CD4-positive, alpha-beta T cell treated with Interleukin-6 at 100 ng/mL for 8 hours (primary cell): ENCODE measurements at places on chromosomes 2 and 18.
A peak's percentile ranks its signal among the peaks of the same experiment; 100 is the strongest.

DNA sequence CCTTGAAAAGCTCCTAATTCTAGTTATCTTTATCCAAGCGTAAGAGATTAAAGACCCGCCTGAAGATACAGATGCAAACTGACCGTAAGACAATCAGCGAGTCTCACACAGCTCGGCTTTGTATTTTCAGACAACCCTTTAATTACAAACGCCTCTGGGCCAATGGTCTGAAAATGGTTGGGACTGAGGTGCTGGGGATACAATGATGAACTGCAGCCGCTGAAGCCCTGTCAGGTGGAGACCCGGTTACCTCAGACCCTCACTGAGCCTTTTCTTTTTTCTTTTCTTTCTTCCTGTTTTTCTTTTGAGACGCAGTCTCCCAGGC, 715 bp upstream of the CFAP36 start:
- peak; percentile 1 for DNase-seq

GRCh38 chr2:197168705-197169104, 141.9 kb downstream of the ANKRD44 start:
- peak; percentile 58 for DNase-seq

- DNase-seq, result no peak
These were observed 23.2 kb downstream of the KIF1A start for GRCh38 chr2:240796543-240797499.

DNA sequence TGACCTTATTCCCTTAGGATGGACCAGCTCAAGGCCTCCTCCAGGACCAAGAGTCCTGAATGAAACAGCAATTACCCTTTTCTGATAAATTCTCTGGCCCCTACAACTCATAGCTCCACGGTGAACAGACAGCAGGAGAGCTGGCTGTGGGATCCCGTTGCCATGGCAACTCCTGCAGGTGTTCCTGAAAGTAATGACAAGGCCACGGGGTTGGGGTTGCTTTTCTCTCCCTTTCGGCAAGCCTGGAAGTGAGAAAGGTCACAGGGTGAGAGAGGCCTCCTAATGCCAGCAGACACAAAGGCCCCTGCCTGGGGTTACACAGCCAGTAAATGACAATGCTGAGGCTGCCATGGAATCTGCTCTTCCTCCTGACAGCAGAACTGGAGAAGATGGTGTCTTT, 403.0 kb downstream of the NBAS start:
- no peak for DNase-seq

- DNase-seq, result no peak
These were observed 61.0 kb downstream of the LPIN1 start for GRCh38 chr2:11807156-11808015.

DNA sequence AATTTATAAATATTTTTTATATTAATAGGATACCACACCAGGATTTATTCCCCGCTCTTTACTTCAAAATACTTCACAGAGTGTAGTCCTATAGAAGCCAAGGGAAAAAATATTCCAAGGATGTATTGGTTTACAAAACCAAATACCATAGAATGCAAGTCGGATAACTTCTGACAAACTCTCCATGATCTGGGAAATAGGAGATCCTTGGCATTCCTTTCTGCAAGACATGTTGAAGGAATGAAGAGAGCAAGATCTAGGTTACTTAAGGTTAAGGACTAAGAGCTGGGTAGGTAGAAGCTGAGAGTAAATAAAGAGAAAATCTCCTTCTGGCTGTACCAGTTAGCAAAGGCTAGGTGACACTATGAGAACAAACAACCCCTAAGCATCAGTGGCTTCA, 141.2 kb downstream of the LRATD1 start:
- DNase-seq, result no peak

GRCh38 chr2:128366713-128367511, 48.2 kb upstream of the HS6ST1 start:
- no peak for DNase-seq

DNA sequence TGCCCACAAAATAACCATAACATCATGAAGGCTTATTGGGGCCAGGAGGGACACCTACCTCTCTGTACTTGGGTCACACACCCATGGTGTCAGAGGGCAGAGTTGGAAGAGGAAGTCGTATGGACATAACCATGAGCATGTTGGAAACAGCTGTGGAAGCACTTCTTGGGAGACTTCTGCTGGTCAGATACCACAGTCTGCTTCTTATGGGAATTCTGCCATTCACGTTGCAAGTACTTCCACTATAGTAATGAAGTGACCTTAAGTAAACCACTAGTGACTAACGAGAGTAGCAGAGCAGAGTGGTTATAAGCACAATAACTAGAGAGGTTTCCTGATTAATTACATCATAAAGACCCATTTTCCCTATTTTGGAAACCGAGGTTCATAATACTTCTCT, 61.1 kb upstream of the TFPI start:
- no peak for DNase-seq

- DNase-seq, result no peak
These were observed 211.5 kb downstream of the GALR1 start for GRCh38 chr18:77461062-77461688.

GRCh38 chr2:119158563-119159347, at the start of gene C1QL2:
TSS of gene C1QL2 (minus strand) at chr2:119158751. CDS start at chr2:119158269, 482 bp downstream.
- DNase-seq, result no peak

DNA sequence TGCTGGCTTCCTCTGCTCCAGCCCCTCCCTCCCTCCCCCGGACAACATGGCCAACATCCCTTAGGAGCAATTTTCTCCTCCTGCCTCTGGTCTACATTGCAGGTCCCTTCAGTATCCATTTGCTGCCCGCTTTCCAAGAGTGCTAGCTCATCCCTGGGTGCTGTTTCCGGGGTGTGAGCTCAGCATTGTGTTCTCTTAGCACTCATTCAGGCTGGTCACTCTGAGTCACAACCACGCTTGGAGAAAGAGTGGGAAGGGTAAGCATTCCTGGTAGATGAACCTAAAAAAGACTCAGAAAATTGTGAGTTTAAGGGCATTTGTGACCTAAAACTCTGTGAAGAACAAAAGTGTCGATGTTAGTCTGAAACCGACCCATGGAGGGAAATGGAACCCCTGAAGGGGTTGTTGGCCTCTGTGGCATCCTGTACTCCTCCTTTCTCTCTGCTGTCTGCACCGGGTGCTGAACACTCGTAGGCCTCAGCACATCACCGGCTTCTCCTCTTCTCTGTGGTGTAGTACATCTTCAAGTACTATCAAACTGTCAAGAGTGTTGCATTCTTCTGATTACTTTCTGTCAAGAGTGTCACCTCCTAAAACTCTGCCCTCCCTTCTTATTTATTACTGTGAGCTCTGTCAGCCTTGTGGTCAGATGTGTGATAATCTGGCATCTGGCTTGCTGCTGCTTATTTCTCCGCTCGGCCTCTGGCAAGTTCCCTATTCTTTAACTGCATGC, 73.0 kb downstream of the CTNNA2 start:
- DNase-seq, result no peak

- no peak for DNase-seq
These were observed 25.3 kb downstream of the ADCY3 start for GRCh38 chr2:24894750-24895149.

DNA sequence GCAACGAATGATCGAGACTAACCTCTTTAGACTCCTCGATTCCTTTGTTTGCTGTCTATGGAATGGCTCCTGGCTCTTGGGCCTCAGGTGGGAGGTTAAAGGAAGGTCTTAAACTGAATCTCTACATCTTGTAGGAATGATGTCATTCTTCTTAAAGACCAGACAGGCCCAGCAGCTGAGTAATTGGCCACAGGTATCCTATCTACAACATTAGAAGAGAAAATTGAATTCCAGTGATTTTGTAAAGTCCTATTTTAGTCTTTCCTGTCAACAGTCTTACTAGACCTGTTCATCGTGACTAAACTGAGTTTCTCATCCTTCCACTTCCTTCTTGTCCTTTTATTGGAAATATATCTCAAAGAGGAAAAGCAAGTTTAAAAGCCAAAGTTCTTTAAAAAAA, 274.8 kb downstream of the ALPK2 start:
- DNase-seq, result no peak

DNA sequence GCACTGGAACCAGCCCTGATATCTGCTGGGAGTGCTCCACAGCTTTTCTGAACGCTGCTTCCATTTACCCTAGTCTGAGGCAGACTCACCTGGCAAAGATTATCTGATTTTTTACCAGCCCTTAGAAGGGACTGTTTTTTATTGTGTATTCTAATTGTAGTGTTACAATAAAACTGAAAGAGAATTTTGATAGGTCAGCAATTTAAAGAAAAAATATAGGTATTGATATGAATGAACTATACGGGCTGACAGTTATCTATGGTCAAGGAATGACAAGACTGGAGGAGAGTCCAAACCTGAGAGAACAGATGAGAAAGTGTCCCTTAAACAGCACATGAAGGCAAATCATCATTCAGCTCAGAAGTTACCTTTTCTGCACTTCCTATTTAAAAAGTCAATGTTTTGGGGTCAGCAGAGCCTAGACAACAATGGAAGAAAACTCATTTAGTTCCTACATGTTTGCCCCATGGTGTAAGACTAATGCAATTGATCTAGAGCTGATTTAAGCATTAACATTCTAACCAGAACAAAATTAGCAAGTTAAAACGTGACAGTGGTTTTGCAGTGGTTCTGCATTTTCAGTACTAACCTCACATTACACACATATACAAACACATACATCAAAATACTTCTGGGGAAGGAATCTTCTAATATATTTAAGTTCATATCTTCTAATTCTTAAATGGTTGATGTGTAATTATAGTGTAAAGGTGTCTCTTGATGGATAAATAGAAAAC, 500.9 kb downstream of the TGIF1 start:
- DNase-seq, result no peak

DNA sequence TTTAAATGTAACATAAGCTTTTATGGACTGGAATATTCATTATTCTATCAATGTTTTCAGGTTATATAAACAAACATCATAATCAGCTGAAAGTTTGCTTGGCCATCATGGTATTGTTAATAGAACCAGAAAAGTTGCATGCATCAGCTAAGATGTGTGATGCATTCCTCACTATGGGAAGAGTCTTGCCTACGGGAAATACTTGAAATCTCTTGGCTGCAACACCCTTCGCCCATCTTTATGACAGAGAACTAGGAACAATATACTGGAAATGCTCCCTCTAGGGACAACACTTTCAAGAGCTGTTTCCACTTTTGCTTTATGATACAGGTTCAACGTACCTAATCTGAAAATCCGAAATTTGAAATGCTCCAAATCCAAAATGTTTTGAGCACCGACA, 1390.8 kb downstream of the DPP10 start:
- no peak for DNase-seq

GRCh38 chr18:73577365-73577764, 570.3 kb downstream of the FBXO15 start:
- no peak for DNase-seq

DNA sequence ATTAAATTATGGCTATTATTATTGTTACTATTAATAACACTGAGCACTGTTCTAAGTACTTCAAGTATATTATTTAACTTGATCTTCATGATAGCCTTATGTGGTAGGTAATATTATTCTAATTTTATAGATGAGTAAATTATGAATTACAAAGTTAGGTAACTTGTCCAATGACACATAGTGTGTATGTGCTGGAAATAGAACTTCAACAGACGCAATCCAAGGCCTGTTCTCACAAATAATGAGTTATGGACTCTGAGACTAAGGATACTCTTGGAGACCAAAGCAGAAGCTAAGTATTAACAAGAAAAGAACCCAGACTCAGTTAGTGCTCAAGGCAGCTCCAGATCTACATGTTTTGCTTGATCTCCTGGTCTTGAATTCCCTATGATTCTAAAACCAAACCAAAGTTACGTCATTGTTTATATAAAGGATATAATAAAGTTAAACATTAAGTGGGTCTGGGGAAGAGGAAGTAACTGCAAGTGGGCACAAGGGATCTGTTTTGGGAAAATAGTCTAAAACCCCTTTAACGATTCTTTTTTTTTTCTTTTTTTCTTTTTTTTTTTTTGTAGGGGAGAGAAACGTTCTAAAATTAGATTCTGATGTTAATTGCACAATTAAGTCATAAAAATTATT, 211.3 kb downstream of the ERBB4 start:
- DNase-seq, result no peak

DNA sequence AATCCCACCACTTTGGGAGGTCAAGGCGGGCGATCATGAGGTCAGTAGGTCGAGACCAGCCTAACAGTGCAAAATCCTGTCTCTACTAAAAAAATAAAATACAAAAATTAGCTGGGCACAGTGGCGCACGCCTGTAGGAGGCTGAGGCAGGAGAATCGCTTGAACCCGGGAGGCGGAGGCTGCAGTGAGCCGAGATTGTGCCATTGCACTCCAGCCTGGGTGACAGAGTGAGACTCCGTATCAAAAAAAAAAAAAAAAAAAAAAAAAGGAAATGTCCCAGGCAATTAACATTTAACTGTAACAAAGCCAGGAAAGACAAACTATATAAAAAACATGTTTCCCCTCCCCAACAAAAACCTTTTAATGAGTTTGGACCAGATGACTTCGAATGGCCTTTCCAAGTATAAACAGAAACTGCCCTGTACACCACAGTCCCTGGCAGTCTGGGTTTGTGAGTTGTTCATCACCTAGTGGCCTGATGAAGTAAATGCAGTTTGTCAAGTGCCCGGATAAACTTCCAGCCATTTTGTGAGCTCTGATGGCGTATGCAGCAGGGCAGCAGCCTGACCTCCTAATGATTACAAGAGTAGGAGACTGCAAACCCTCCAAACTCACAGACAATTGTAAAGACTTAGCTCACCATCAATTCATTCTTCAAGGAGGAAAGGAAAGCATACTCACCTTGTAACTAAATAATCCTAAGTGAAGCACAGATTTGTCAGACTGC, 16.6 kb upstream of the PCBP1 start:
- peak; percentile 79 for DNase-seq
